NCI-H1417 (cell line): ENCODE measurements at places on chromosomes 5 and 9.

DNA sequence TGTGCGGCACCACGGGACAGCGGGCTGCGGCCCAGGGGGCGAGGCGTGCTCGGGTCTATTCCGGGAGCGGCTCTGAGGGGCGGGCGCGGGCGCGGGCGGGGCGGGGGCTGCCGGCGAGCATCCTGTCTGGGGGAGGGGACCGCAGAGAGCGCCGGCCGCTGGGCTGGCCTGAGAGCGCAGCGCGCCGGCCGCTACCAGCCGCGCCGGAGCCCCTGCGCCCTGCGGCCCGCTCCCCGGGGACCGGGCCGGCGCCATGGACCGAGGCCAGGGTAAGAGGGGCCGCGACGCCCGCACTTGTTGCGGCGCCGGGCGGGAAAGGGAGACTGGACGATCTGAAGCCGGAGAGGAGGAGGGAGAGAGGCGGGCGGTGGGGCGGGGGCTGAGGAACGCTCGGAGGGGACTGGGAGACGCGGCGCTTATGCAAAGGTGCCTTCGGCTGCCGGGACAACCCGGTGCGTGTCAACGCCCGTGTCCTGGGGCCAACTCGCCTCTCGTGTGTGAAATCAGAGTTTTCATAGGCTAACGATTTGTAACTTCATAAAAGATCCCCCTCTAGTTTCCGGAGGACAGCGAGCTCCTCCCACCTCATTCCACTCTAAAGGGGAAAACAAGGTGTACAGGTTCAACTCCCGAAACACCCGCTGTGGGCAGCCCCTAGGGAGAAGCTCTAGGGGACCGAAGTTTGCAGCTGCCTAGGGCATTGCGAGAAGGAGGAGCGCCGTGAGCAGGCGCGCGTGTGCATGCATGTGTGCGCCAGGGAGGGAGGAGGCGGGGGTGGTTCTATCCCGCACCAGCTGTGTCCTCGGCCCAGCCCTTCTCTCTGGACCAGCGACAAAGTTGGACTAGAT is at the start of gene AFAP1L1:
Gene AFAP1L1, plus strand, starts transcription at position 144 of the 848 bp plus-strand sequence. Its CDS starts 110 bp downstream, at position 254.
- DNase-seq: peak; percentile 49

DNA sequence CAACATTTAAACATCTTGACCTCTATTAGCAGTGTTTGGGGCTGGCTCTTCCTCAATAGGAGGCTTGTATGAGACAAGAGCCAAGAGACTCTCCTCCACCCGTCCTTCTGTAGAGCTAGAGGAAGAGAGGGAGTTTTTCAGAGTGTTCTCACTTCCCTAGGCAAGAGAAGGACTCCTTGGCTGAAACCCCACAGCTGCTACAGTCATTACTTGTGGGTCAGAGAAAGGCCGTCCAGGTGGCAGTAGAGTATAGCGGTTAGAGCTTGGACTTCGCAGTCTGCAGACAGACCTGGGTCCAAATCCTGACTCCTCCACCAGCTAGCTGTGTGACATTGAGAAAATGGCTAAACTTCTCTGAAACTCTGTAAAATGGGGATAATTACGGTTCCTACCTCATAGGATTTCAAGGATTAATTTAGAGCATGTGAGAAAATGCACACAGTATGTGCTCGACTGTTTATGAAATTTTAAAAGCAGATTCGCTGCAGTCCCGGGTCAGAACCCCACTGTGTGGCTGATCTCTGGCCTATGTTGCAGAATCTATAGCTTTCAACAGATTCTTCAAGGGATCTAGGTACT is 80.8 kb upstream of the ARAP3 start:
- no peak for DNase-seq

DNA sequence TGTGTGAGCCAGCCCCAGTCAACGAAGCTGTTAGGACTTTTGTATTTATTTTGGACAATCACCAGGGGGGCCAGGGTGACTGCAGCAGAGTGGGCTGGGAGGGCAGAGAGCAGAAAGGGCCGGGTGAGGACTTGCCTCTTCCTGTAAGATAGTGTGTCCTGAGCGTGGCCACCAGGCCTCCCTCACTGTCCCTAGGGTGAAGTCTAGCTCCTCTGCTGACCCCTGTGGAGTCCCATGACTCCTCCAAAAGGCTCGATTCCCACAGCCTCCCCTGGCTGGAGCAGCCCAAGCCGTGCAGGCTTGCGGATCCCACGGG is 147.8 kb downstream of the RXRA start:
- no peak for DNase-seq

GRCh38 chr5:135373736-135374515 is 25.1 kb downstream of the MACROH2A1 start:
- DNase-seq: no peak

- DNase-seq: no peak
Observed at GRCh38 chr9:95422650-95423049, 94.1 kb downstream of the PTCH1 start.

- no peak for DNase-seq
Observed at GRCh38 chr5:82911910-82912309, 165.3 kb downstream of the TMEM167A start.

- DNase-seq: no peak
Observed at GRCh38 chr5:50853151-50853550, 186.7 kb downstream of the PARP8 start.

GRCh38 chr9:134818000-134818568 is 62.5 kb upstream of the FCN2 start:
- DNase-seq: no peak

GRCh38 chr9:21078702-21079101 is 960 bp upstream of the IFNB1 start:
- DNase-seq: no peak

GRCh38 chr5:90484540-90484939 is 9.9 kb downstream of the POLR3G start:
- DNase-seq: no peak

DNA sequence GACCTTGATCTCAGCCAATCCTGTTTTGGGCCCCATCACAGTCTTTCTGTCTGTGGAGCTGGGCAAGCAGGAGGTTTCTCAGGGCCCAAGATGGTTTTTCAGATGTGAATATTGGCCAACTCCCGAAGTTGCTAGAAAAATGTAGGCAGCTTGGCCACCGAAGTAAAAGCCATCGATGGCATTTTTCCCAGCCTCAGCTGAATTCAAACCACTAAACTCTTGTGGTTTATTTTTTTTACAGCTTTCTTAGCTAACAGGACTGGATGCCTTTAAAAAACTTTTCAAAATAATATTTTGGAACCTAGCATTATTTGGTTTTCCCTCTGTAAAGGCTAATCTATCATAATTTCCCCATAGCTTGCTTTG is 102.5 kb upstream of the ERCC6L2 start:
- no peak for DNase-seq

- DNase-seq: no peak
Observed at GRCh38 chr5:53890490-53890889, 330.1 kb downstream of the NDUFS4 start.

GRCh38 chr9:123282362-123283047 is 14.1 kb upstream of the STRBP start:
- no peak for DNase-seq

DNA sequence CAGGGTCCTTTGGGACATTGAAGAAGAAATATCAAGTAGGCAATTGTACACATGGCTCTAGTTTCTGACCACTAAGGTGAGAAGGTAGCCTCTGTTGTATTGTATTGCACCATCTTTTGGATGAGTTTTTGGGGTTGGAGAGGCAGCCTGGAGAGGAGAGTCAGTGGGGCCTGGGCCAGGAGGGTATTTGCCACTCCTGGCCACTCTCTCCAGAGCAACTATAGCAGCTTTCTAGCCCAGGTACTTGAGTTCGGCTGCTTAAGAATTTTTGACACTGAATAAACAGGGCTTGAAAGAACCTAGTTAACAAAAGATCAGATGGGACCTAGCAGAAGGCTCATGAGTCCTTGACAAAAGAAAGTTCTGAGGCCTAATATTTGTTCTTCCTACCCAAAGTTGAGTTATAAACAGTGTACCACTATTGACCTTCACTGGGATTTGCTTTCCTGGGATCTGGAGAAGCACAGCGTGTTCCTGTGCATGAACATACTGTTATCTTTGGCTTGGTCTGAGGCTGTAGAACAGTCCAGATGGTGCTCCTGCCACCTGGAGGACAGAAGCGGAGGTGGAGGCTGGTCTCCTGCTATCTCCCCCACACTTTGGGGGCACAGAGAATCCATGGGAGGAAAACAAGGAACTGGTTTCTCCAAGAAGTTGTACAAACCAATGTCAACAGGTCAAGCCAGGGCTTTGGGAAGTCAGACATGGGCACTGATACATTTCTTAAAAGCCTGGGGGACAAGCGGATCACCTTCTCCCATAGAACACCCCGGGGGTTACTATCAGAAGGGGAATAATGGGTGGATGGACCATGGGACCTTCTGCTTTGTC is 110.4 kb upstream of the LIFR start:
- DNase-seq: no peak

- DNase-seq: peak; percentile 73
Observed at GRCh38 chr9:97808972-97809371, 44.1 kb upstream of the FOXE1 start.

- DNase-seq: no peak
Observed at GRCh38 chr5:6700685-6701355, 12.4 kb upstream of the TENT4A start.

DNA sequence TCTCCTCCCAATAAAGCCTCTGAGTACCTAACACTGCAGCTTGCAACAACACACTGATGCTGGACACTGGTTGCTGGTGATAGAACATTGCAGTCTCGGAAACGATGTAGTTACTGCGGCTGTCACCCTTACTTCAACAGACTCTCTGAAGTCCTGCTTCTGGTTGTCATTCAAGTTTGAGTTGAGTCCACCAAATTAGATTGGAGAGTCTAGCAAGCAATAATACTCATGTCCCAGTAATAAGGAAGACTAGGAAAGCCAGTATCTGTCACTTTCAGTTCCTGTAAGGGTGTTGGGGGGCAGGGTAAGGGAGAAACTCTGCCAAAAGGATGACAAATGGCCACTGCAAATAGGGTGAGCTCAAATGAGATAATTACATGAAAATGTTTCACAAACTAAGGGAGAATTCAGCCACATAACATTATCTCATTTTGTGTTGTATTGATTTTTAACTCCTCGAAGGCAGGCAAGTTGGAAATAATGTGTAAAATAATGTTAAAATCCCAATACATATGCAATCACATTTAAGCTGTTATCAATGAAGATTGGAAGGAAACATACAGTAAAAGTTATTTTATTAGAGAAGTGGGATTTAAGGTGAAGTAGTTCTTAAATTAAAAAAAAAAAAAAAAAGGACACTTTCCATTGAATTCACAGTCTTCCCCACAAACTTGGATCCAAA is 849 bp upstream of the IFT74 start:
- no peak for DNase-seq

- no peak for DNase-seq
Observed at GRCh38 chr5:72063219-72063819, 44.0 kb upstream of the MAP1B start.

DNA sequence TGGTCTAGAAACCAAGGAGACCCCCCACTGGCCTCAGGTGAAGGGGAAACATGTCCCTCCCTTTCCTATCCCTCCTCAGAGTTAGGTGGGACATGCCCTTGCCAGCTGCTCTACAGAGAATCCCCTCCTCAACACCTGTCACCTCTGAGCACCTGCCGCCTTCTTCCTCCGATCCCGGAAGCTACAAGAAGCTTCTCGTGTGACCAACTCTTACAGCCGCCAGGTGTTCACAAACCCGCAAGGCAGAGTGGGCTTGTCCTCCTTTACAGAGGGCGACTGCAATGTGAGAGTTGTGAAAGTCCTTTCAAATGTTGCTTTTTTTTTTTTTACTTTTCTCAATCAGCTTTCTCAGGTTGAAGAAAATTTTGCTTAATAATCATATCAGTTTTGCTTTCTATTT is 3.7 kb upstream of the ICE1 start:
- no peak for DNase-seq

- peak; percentile 91 for DNase-seq
Observed at GRCh38 chr5:103706939-103707682, 144.5 kb upstream of the NUDT12 start.

DNA sequence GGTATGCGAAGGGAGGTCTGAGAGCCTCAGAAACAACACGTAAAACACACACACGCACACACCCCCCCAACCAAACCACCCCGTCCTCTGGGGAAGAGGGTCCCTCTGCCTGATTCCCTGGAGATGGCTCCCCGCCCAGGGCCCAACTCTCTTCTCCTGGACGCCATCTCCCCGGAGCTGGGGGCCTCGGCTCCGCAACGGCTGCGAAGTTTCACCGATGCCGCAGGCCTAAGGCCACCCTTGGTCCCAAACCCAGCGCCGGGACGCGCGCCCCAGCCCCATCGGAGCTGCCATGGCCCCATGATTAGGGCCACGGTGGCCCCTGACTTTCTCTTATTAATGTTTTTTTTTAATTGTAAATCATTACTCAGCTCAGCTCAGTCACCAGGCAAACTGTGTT is 181.4 kb upstream of the TBCA start:
- no peak for DNase-seq
